ENCODE measurements at places on chromosomes 5 and 9.

DNA sequence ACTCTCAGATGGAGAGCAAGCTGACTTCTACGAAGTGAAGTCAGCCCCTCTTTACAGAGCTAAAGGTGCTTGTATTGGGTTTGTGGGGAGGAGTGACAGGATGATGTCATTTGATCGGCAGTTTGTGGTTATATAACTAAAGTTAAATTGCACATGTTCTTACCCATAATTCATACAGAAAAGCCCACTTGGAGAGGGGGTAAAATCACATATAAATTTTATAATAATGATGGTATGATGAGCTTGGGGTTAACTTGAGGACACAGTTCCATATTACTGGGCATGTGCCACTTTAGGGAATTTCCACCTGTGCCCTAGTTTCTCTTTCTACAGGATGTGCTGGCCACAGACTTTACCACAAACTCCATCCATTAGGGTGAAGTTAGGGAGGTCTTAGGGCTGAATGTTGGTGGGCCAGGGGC, 1178.6 kb upstream of the CDH9 start:
- DNase-seq: no peak

DNA sequence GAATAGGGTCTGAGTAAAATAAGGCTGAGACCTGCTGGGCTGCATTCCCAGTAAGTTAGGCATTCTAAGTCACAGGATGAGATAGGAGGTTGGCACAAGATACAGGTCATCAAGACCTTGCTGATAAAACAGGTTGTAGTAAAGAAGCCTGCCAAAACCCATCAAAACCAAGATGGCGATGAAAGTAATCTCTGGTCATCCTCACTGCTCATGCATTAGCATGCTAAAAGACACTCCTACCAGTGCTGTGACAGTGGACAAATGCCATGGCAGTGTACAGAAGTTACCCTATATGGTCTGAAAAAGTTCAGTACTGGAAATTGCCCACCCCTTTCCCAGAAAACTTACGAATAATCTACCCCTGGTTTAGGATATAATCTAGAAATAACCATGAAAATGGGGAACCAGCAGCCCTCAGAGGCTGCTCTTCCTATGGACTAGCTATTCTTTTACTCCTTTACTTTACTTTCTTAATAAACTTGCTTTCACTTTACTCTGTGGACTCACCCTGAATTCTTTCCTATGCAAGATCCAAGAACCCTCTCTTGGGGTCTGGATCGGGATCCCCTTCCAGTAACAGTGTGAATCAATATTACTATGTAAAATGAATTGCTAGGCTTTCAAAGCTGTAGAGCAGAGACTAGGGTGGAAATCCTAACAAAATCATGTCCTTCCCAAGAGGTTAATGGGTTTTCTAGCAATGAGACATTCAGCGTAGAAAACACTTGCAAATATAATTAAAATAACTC, 257.8 kb downstream of the KIAA0825 start:
- no peak for DNase-seq

GRCh38 chr5:118405650-118406061, 582.7 kb downstream of the DTWD2 start:
- DNase-seq: no peak

- no peak for DNase-seq
Measured at GRCh38 chr9:130931508-130932254, 7.4 kb downstream of the FIBCD1 start.

DNA sequence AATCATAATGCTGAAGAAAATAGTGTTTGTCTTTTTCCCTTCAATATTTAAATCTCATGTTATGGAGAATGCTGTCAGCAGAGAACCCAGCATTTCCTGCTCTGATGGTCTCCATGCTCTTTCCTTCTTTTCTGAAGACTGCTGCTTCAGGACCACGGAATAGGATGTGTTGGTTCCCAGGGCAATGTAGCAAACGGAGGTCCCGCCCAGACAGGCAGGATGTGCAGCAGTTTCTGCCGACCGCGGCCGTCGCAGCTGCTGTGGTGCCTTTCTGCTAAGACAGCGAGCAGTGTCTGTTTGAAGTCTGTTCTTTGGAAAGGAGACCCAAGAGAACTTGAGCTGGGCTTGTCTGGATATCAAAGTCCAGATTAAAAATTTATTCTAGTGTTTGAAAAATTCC, 654.3 kb downstream of the CCDC171 start:
- no peak for DNase-seq

- no peak for DNase-seq
Measured at GRCh38 chr5:3634061-3634460, 38.4 kb downstream of the IRX1 start.

- no peak for DNase-seq
Measured at GRCh38 chr5:173707392-173707791, 90.9 kb upstream of the BOD1 start.

DNA sequence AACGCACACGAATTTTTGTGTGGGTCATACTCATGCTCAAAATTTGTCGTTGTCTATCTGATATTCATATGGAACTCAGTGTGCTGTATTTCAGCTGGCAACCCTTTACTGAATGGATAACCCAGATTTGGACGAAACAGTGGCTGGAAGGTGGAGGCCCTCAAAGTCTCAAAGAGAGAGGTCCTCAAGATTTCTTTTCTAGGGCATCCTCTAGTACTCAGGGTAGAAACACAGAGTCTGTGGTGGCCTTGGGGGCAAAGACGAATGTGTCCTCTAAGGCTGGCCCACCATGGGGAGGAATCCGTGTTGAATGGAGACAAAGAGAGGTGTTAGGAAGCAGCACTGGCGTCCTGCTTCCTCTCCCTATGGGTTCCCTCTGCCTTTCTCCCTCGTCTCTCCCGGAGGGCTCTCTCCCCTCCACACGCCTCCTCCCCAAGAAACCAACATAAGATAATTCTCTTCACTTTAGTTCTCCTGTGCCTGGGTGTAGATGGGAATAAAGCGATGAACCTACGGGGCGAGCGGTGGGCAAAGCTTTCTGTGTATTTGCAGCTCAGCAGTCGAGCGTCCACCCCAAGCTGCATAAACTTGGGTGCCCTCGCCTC, 333.7 kb downstream of the CWC27 start:
- DNase-seq: no peak

- no peak for DNase-seq
Measured at GRCh38 chr5:157485811-157486210, 25.8 kb downstream of the NIPAL4 start.

Measured in keratinocyte (primary cell).